GDM1 (cell line): ENCODE measurements at places on chromosomes 6 and 20.

DNA sequence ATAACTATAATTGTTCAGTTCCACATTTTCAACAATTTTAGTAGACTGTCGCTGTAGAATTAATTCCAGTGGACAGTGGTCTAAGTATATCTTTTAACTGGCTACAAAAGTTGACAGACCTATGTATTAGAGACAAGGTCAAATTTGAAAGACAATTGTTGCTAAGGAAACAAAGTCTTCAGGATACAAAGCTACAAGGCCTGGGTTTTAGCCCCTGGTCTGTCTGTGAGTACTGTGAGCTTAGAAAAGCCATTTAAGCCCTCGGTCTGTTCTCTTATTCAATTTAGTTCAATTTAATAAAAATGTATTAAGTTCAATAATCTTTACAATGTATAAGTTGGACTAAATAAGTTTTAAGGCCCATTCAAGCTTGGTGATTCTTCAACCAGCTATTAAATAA, 352.5 kb downstream of the HDGFL1 start:
- no peak for DNase-seq

DNA sequence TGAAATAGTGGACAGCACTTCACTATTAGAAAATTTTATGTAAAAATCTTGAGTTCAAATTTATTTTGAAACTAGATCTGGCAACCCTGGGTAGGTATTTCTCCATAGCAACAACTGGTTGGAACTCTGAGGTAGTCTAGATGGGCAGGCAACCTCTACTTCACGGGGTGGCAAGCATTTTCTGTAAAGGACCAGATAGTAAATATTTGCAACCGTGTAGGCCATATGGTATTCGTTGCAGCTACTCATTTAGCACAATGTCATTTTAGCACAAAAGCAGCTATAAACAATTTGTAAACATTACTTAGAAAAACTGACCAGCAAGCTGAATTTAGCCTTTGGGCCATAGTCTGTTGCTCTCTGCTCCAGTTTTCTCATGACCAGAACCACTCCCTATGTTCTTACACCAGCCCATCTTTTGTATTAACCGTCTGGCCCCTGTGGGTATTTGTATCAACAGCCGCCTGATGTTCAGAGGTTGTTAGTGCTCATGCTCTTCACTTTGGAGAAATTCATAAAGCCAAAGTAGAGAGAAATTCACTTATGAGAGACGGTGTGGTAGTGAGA, 29.2 kb downstream of the LGSN start:
- no peak for DNase-seq

DNA sequence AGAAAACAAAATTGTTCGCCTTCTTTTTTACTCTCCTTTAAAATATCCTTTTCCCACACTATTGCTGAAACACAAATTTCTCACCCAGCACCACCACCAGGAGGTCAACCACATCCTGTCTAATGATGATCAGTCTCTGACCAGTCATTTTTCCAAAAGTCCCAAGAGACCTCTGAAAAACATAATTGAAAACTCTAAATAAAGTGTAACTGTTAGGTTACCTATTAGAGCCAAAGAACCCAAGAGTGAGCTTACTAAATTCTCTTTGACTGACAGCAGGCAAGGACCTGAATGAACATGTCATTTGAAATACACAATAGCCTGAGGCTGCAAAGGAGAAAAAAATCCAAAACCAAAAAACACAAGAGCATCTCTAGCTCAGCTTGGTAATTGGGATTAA, 735.4 kb downstream of the CBLN4 start:
- no peak for DNase-seq

DNA sequence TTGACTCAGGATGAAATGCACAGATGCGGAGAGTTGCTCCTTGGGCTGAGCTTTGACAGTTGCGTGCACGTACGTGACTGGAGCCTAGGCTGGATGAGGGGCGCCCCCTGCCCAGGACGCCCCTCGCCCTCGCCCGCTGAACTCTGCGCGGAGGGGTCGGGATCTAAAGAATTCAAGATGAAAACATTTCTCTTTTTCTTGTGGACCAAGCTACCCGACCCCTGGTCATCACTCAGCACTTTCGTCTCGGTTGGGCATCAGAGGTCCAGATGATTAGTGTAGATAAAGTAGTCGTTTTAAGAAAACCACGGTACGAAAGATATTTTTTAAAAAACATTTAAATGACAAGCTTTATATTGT, 700 bp downstream of the DTD1 start:
- DNase-seq, result no peak

- no peak for DNase-seq
These were observed 27.6 kb downstream of the ZNF311 start for GRCh38 chr6:28977341-28978132.

GRCh38 chr6:9487128-9487527, 927.7 kb downstream of the TFAP2A start:
- DNase-seq, result no peak

DNA sequence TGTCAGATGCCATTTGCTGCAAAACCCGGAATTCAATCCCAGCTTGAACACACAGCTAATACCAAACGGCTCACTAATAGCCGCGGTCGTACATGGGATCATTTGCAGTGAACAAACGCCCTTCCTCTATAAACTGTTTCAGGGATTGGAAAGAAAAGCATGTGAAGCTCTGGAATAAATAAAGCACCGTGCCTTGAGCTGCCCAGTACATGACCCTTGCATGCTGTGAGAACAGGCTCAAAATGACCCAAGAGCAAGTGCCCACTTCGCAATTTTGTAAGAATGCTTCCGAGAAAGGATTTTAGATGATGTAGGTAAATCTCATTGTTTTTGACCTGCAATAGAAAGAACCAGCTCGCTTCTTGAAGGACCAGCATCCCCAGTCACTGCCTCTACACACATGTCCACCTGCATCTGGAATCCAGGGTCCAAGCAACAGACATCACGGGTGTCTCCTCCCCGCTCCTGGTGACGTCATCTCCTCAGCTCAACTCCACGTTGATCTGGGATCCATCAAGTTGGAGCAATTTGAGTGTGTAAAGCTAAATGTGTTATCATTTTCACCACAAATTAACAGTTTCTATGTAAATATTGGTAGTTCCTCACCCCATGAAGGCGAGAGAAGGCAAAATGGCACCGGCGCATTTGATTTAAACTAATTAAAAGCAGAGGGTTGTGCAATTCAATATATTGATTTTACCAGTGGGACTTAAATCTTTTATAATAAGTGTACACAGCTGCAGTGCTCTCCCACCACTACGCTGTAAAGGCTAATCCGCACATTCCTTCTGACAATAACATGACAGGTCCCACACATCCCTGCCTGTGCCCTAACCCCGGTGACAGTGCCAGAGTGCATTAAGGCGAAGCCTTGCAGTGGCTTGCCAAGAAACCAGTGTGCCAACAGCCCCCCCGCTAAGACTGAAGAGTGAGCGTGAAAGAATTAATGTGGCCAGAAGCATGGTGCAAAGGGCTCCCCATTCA, 6.2 kb downstream of the BMP7 start:
- DNase-seq, result no peak

DNA sequence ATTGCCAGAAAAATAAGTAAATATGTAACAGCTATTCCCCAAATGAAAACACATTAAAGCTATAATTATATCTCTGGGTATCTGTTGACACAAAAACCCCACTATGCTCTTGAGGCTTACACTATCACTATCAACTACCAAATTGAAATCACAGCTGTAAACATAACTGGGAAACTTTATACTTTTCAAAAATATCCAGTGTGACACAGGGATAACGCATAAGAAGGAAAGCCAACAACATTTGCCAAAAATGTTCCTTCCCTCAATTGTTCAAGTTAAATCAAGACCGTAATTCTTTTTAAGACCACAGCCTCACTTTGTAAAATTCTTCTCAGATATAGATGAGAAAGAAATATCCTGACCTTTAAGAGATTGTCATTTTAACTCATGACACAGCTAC, 3.1 kb downstream of the ZHX3 start:
- DNase-seq, result no peak

DNA sequence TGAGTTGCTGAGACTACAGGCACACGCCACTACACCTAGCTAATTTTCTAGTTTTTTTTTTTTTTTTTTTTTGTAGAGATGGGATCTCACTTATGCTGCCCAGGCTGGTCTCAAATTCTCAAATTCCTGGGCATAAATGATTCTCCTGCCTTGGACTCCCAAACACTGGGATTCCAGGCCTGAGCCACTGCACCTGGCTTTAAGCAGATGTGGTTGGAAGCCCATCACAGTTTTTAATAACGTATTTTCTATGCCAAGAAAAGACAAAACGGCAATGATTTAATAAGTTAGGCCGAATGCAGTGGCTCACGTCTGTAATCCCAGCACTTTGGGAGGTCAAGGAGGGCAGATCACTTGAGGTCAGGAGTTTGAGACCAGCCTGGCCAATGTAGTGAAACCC, 456.6 kb downstream of the PRKN start:
- no peak for DNase-seq

DNA sequence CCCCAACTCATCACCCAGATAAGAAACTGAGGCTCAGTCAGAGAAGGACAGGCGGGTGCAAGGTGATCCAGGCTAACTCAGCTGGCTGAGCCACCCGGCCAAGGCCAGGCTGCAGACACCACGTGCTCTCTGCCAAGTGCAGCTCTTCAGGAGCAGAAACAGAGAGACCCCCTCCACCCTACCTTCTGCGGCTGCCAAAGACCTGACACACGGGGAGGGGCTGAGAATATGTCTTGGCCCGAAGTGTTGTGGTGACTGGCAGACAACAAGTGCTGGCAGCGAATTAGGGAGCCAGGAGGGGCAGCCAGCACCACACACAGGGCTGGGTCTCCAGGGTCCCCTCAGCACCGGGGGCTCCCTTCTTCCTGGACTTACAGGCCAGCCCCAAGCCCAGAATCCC, 22.5 kb downstream of the PREX1 start:
- DNase-seq, result no peak

- no peak for DNase-seq
These were observed 129.5 kb upstream of the ARG1 start for GRCh38 chr6:131443514-131443913.

DNA sequence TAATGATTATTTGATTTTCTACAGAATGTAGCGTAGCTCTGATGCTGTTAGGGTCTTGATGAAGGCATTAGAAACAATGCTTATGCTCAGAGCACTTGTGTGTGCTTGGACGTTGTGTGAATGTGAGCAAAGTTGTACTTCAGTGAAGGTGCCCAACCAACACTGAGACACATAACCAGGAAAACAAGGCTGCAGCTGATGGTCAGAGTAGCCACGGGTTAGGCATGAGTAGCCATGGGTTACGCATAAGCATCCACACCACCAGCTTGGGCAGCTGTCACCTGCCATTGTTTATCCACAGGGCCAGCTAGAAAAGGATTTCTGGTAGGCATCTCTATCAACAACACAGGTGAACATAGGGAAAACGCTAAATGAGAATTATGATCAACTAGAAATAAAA, 326.6 kb downstream of the NRN1 start:
- DNase-seq, result no peak

GRCh38 chr6:108721286-108721685, 126.9 kb upstream of the ARMC2 start:
- no peak for DNase-seq
